ENCODE measurements at places on chromosomes 7 and 10.
A peak's percentile ranks its signal among the peaks of the same experiment; 100 is the strongest.

DNA sequence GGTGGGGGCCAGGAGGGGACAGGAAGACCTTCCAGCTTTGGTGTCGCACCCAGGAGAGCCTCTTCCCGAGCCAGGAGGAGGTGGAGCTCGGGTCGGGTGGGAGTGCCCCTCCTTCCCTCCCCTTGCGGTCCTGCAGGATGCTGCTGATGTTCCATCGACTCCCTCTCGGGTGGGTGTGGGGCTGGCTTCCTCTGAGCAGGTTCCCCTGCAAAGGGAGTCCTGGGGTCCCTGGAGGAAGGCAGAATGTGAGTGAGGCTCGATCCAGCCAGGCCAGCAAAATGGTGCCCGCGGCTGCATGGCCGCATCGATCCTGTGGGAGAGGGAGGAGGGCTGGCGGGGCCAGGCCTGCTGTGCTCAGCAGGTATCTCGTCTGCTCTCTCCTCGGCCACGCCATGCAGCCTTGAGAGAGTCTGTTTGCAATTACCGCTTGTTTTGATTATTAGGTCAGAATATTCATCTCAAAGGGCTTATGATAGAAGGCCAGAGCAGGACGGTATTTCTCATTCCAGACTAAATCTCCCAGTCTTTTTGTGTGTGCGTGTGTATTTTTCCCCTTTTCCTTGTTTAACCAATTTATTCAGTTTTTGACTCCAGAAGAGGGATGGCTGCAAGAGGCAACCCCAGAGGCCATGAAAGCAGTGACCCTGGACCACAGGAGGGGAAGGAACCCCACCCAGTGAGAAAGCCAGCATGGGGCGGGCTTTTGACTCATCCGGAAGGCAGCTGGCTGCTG lies 137.3 kb upstream of the ZMIZ1 start:
- DNase-seq = no peak

GRCh38 chr7:153858355-153858754 lies 193.8 kb upstream of the DPP6 start:
- DNase-seq = no peak

GRCh38 chr7:76515999-76516443 lies 5.7 kb downstream of the UPK3B start:
- no peak for DNase-seq

DNA sequence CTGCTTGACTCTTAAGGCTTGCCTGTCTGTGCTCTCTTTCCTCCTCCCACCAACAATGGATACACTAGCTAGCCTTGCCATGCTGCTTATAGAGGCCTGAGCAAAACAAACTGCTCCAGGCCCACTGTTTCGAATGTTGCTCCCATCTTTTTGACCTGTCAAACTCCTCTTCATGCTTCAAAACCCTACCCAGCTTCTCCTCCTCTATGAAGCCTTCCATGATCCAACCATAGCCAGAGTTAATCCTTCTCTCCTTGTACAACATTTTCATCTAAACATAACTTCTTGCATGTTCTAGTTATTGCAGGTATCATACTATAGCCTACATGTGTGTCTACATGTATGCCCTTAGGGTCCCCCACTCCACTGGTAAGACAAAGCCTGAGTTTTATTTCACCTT lies 426.7 kb upstream of the MGMT start:
- no peak for DNase-seq

- DNase-seq = peak; percentile 77
These were observed 105.8 kb downstream of the ELMO1 start for GRCh38 chr7:37342688-37343471.

- no peak for DNase-seq
These were observed 38.4 kb downstream of the ATXN7L1 start for GRCh38 chr7:105837765-105838626.
